ENCODE measurements at places on chromosomes 2 and 18.

DNA sequence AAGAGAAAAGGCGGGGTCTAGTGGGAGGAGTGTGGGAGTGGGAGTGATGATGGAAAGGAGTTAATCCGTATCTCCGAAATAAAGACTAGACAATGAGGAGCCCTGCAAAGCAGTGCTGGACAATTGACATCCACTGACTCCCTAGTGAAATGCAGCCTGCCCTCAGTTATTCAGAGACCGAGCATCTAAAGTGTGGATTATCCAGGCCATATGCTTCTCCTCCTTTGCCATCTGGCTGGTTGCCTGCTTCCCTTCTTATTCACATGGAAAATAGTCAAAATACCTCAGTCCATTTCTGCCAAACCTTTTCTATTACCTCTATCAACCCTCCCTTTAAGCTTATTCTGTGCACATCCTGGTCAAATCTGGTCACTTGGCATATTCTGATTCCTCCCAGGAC, 288.8 kb upstream of the SIX3 start:
- DNase-seq: no peak

- DNase-seq: no peak
Measured at GRCh38 chr2:174337337-174338146, 2.8 kb downstream of the SP9 start.

DNA sequence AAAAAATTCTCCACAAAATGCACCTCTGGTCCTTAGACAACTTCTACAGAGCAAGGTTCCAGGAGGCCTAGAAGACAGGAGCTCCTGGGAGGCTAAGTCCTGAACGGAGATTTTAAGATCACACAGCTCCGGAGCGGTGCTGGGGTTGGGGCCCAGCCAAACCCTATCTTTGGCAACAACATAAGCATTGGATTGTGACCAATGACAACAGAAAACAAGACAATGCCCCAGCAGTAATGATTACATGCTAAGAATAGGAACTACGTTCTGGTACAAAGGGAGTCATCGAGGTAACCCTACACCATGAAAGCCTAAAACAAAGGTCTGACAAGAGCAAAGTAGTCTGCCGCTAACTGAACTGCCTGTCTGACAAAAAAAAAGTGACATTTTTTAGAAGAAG, 171.2 kb downstream of the CMPK2 start:
- DNase-seq: no peak

GRCh38 chr2:224847961-224848850, 132.0 kb upstream of the CCDC195 start:
- DNase-seq: peak; percentile 99

DNA sequence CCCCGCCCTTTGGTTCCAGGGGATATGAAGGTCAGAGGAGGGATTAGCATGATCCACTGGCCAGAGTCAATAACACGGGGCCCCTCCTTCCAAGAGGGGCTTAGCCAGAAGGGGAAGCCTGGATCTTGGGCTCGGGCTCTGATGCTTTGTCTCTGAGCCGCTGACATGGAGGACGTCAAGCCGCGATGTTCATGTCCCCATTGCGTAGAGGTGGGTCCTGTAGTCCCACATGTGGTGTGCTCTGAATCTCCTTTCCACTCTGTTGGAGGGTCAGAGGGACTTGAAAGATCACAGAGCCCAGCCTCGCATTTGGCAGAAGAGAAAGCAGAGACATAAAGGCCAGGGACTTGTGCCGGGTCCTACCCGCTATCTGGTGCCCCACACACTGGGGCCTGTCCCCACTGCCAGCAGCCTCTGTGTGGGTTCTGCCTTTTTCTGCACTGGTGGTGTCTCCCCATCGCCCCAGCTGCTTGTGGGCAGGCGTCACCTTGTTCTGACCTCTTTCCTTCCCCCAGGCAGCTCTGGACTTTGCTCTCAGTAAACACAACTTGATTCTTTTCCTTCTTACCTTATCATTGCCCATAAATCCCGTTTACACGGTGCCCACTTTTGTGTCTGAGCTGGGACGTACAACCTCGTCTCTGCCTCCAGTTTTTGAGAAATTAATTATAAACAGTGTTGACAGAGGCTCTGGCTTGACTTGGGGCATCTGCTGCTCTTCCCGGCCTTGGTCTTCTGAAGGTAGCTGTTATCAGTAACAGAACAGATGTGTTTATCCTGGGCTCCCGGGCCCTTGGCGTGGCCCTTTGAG, 48.8 kb downstream of the SH3BP4 start:
- no peak for DNase-seq

- DNase-seq: no peak
Measured at GRCh38 chr18:54777118-54777791, 51.0 kb upstream of the RAB27B start.

DNA sequence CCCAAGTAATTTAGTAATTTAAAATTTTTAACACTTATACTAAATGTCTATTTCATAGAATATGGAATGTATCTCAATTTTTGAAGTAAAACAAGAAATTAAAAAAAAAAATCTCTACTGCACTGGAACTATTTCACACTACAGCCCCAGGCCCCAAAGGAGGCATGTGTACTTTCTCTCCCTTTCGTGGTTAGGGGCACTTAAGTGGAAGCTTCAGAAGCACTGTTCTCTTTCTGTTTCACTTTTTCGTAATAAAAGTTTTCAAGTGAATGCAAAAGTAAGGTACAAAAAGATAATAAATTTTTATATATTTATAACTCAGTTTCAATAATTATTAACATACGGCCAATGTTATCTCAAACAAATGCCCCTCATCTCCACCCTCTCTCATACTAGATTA, 123.8 kb upstream of the STON1 start:
- DNase-seq: no peak

- DNase-seq: no peak
Measured at GRCh38 chr2:138744713-138745112, 35.5 kb downstream of the NXPH2 start.

DNA sequence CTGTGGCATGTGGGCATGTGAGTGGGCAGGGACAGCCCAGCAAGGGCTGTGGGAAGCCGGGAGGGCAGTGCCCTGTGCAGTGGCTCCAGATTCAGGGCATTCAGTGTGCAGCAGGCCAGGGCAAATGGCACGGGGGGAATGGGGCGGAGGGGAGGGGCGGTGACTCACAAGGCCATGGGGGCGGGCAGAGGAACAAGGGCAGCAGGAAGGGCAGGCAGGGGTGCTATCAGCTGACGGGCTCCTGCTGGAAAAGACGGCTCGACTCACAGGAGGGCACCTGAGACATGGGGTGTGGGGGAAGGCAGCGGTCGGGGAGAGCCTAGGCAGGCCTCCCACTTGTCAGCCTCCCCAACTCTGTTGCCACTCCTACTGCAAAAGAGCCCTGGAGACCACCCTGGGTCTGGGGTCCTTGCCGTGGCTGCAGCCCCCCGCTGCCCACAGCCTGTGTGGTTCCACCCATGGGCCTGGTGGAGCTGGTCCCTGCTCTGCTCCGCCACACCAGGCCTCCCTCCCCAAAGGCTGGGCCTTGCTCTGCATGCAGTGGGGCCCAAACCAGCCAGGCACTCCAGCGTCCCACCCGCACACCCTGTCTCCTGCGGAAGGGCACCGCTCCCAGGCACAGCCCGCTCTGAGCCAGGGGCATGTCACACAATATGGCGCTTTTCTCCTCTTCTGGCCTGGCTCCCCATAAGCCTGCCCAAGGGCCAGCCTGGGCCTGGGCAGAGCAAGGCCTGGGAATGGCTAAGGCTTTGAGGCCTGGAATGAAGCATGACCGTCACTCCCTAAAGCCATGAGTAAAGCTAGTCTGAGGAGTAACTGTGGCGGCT, 25.9 kb downstream of the HS6ST1 start:
- no peak for DNase-seq

- DNase-seq: no peak
Measured at GRCh38 chr2:5036256-5036655, 655.9 kb upstream of the SOX11 start.

GRCh38 chr2:4930704-4931103, 761.5 kb upstream of the SOX11 start:
- DNase-seq: no peak

DNA sequence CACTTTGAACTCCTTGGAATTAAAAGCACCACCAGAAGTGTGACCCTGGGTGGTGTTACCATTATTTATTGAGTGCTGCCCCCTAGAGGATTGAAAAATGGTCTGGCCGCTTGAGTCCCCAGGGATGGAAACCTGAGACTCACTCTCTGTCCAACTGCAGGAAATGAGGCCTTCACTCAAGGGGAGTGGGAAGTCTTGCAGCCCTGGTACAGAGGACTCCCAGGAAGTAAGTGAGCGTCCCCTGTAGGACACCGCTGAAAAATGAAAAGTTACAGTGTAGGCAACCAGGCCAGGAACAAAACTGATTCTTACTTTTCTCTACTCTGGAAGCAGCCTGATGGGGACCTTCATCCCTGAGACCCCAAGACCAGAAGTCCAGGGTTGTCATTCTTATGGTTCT, 2.2 kb upstream of the NRP2 start:
- no peak for DNase-seq

- DNase-seq: no peak
Measured at GRCh38 chr2:79530443-79530842, 17.6 kb downstream of the CTNNA2 start.

DNA sequence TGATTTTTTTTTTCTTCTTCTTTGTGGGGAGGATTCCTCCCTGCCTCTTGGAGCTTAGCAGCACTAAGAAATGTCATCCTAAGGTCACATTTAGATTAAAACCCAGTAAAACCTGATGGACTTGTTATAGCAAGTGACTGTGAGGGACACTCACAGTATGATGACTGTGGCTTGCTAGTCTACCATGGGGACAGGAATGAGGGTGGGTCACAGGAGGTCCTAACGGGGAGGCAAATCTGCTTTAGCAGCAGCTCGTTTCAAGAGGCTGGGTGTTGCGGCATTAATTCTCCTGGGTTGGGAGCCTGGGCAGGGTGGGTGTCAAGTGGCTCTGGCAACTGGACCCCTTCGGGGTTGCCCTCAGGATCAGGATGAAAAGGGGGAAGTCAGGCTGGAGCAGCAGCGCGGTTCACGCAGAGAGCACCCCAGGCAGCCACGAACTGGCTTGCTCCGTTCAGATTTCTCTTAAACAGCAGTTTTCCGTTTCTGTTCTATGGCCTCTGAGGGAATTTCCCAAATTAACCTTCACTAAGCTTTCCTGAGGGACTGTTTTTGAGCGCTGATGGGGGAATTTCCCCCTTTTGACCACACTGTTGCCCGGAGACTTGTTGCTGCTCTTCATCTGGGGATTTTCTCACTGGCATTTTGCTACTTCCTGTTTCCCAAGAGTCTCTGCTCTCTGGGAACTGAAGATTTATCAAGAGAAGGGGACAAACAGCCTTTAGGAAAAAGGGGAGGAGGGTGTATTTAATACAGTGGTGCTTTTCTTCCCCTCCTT, 59.8 kb upstream of the PELI1 start:
- DNase-seq: no peak

- peak; percentile 55 for DNase-seq
Measured at GRCh38 chr2:28231110-28231631, 161.5 kb upstream of the FOSL2 start.

DNA sequence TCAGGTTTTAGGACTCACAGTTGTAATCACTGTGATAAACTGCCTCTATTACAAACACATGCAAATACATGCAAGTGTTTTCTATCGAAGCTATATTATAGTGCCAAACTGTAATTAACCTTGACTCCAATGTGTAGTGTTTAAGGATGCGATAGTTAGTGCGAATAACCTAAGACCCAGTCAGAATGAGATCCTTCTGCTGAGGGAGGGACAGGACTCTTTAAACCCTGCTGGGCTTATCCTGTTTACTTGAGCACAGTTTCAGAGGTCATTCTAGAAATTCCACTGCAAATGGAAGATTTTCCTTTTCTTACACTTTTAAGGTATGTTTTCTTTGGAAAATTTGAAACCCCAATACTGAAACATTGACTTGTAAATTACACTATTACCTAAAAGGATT, 68.2 kb downstream of the CALCRL start:
- no peak for DNase-seq

- no peak for DNase-seq
Measured at GRCh38 chr2:2731101-2731815, 400.2 kb upstream of the MYT1L start.

- no peak for DNase-seq
Measured at GRCh38 chr2:114061566-114062098, 171.7 kb downstream of the ACTR3 start.

- DNase-seq: no peak
Measured at GRCh38 chr2:161344692-161345091, 36.5 kb downstream of the PSMD14 start.

GRCh38 chr2:38076710-38077430, 919 bp upstream of the CYP1B1 start:
- DNase-seq: no peak

- no peak for DNase-seq
Measured at GRCh38 chr2:74107071-74107470, 40.6 kb downstream of the BOLA3 start.

DNA sequence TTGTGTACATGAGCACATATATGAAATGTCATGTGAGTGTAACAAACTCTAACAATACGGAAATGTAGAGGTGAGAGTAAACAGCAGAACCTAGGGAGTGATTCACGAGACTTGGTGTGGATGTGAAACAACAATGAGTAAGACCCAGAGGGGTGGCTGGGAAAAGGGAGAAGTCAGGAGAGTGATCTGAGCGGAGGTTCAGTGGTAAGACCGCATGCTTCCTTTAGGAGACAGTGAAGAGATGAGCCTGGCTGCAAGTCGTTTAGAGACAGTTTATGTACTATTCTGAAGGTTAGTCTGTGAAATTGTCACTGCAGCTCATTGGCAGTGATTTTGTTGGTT, 150.6 kb downstream of the PRPF40A start:
- DNase-seq: no peak

GRCh38 chr2:241096979-241097378, 5.1 kb downstream of the MTERF4 start:
- DNase-seq: no peak

GRCh38 chr18:47780011-47780725, 150.3 kb downstream of the SMAD2 start:
- DNase-seq: no peak

- DNase-seq: no peak
Measured at GRCh38 chr18:22523481-22523880, 105.8 kb upstream of the CTAGE1 start.

All from retinal pigment epithelial cell (primary cell).